COR-L47 (cell line): ENCODE measurements at places on chromosomes 5 and 9.

DNA sequence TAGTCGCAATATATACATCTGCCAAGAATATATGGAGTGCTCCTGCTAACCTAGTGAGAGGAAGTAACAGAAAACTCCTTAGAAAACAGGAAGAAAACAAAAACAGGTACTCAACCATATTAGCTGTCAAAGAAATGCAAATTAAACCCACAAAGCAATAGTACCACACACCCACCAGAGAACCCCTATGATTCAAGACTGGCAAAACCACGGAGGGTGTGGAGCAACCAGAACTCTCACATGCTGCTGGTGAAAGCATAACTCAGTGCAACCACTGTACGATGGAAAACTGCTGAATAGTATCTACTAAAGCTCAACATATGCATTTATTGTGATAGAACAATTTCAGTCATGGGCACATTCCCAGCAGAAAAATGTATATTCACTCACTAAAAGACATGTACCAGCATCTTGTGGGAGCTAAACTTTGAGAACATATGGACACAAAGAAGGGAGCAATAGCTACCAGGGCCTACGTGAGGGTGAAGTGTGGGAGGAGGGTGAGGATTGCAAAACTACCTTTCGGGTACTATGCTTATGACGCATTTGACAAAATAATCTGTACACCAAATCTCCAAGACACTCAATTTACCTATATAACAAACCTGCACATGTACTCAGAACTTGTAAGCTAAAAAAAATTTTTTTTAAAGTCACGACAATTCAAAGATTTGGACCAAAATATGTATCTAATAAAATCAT lies 34.0 kb downstream of the PTPN3 start:
- no peak for DNase-seq

DNA sequence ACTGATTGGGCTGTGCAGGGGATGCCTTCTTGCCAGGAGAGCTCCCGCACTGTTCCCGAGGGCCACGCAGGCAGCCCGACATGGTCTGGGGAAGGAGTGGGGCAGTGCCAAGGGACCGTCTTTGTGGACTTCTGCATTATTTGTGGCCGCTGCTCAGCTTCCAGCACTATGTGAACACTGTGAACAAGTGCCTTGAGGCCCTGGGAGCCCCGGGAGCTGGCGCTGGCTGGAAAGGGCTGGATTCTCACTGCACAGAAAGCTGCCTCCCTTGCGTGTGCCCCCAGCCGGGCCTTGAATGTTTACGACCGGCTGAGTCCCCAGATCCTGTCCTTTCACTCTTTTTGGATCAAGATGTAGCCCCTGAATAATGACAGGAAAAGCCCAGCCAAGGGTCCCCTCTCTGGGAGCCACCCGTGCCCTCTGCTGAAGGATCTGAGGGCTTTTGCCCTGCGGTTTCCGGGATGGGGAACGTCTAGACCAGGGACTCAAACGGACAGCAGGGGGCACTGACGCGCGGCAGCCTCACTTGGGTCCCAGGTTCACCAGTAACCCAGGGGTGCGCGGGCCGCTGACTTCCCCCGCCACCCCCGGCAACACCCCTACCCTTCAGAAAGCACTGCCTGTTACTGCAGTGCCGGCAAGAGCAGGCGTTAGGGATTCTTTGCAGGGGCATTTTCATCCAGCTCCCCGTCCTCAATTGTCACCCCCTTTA lies 98.9 kb upstream of the FCN2 start:
- DNase-seq, result no peak

- DNase-seq, result no peak
These were observed 514.6 kb downstream of the ZNF608 start for GRCh38 chr5:124231802-124232201.

DNA sequence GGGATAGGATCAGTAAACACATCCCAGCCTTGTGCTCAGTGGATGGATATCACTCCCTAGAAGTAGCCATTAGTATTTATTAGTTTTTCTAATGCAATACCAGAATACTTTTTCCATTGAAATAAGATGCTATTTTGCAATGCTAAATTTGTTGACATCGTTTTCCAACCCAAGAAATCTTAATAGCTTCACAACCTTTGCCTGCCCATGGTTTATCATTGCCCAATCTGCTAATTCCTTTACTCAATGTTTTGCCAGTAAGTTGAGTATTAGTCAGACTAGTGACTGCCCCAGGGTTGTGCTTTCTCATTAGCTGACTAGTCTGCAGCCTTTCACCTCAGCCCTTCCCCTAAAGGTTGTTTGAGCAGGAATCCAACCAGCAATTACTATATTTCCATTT lies 62.9 kb downstream of the NREP start:
- no peak for DNase-seq

DNA sequence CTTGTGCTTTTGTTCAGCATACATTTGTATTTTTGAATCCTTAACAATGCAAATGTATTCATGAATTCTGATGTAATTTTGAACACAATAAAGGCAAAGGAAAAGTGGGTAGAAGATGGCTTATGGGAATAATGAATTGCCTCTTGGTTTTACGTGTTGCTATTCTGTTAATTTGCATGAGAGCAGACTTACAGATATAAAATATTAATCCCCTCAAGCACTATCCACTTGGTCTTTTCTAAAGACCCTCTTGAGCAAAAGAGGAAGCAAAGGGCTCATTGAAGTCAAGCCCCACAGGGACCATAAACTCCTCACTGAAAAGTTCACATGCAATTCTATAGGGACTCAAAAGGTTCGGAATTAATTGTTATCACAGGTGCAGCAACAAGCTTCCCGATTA lies 51.9 kb downstream of the OSTF1 start:
- DNase-seq, result no peak
